ELF-1 (cell line): ENCODE measurements at places on chromosomes 3 and 15.

DNA sequence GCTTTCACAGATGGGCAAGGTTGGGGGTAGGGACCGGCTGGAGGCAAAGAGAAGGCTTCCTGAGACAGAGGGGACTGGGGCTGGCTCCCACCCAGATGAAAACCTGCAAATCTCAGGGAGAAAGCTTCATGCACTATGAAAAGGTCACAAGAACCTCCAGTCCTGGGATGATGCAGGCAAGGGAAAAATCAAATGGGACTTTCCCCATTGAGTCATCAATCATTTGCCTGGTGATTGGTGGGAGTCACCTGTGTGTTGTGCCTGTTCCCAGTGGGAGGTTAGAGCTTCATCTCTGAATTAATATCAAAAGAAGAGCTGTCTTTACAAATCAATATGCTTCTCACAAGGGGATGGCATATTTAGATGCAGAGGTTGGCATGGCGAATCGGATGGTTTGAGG, 49.9 kb downstream of the CACNA1D start:
- no peak for DNase-seq

- no peak for DNase-seq
These were observed 94.5 kb downstream of the IL20RB start for GRCh38 chr3:137052298-137052697.

- DNase-seq: peak; percentile 31
These were observed 604 bp downstream of the ISL2 start for GRCh38 chr15:76337059-76337695.

- no peak for DNase-seq
These were observed 42.1 kb downstream of the UBXN7 start for GRCh38 chr3:196390116-196390515.

DNA sequence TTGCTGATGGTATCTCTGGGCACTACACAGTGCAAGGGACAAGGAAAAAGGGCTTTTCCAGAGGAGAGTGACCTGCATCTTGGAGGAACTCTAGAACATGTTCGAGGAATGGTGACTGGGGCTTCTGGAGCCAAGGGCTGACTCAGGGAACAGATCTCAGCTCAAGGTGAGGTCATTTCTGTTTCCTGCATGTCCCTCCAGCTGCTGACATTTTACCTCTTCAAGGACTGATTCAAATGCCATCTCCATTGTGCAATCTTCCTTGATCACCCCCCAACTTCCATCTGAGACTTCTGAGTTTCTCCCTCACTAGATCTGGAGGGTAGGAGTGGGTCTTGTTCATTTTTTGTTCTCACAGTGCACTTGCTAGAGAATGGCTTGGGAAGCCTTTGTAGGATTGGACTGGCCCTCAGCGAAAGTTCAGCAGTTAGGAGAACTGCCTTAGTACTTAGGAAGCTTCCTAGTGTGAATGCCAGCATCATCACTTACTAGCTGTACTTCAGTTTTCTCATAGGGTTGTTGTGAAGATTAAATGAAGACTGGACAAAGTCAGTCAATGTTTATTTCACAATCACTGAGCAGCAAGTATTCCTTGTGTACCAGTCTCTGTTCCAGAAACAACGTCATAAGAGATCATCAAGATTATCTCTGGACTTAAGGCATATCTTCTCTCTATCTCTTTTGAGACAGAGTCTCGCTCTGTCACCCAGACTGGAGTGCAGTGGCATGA, 2.6 kb upstream of the IDH3A start:
- no peak for DNase-seq
